ENCODE measurements at places on chromosomes 7 and 10. TPM values are rescaled to one million over a fixed set of nuclear protein-coding genes. Genes with fewer than 3 reads are reported as not detected.
A peak's percentile ranks its signal among the peaks of the same experiment; 100 is the strongest.

GRCh38 chr7:101951757-101952156 is 134.3 kb downstream of the CUX1 start:
- DNase-seq, result no peak
- H3K36me3 ChIP-seq, result no peaks in the 10 kb centered on the region
- no peak overlapping the region for H3K4me3 ChIP-seq
- H3K27ac ChIP-seq, result no peak overlapping the region
- H3K27me3 ChIP-seq, result no peaks in the 10 kb centered on the region
- H3K4me1 ChIP-seq, result peaks cover 35% of the 10 kb centered on the region

DNA sequence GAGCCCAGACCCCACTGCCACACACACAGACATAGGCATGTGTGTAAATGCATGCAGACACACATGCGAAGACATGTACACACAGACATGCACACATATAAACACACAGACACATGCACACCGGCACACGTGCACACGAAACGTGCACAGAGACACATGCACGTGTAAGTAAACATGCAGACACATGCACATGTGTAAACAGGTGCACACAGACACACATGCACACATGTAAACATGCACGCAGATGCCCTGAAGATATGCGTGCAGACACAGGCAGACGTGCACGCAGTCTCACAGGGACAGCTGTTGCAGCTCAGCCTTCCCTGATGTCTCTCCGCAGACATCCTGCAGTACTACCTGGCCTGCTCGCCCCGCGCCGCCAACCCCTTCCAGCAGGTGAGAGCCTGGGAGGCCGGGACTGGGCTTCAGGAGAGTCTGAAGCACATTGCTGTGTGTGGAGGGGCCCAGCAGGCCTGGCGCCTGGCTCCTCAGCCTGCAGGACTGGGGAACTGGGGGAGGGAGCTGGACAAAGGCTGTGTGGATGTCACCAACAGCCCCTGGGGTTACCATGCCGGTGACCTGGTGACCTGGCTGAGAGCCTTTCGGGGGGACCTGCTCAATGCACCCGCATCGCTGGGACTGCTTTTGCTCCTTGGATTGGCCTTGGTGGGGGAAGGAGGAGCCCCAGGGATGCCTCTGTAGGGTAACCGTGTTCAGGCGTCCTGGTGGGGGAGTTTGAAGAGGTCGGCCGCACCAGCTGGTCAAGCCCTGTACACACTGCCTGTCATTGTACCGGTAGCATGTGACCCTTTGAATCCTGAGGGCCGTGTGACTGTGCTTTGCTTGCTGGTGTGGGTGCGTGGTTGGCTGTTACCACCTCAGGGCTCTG is 20.3 kb downstream of the TTYH3 start:
- no peaks in the 10 kb centered on the region for H3K27me3 ChIP-seq
- no peak overlapping the region for H3K27ac ChIP-seq

Gene TRPV5
- not detected for total RNA-seq

DNA sequence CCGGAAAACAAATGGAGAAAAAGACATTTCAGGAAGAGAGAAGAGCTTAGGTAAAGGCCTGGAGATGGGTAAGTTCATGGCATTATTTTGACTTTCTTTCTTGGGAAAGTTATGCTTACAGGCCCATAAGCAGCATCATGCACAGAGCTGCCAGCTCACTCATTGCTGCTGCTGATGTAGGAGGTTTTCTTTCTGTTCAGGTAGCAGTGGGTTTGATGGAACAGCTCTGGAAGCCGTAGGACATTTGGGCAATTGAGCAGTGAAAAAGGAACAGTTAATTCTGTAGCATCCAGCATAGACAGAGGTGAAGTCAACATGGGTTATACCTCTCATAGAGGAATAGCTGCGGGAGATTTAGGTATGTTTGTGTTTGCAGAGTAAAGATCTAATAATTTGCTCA is 3.3 kb downstream of the CHN2 start:
- no peak overlapping the region for H3K4me3 ChIP-seq
- peaks cover 14% of the 10 kb centered on the region for H3K27me3 ChIP-seq
- H3K4me1 ChIP-seq, result peaks cover 8% of the 10 kb centered on the region
- no peak for DNase-seq
- no peaks in the 10 kb centered on the region for H3K36me3 ChIP-seq
- no peak overlapping the region for H3K27ac ChIP-seq

Gene PCLO
- total RNA-seq, result 0.65 TPM

Gene MAPK8
- 50.1 TPM for total RNA-seq

- H3K27me3 ChIP-seq, result no peaks in the 10 kb centered on the region
- no peak overlapping the region for H3K4me3 ChIP-seq
- no peaks in the 10 kb centered on the region for H3K36me3 ChIP-seq
- no peak overlapping the region for H3K27ac ChIP-seq
- DNase-seq, result no peak
- H3K4me1 ChIP-seq, result peaks cover 5% of the 10 kb centered on the region
These were observed 159.8 kb downstream of the PHF14 start for GRCh38 chr7:11133436-11133959.

Gene OR2A1
- not detected for total RNA-seq

DNA sequence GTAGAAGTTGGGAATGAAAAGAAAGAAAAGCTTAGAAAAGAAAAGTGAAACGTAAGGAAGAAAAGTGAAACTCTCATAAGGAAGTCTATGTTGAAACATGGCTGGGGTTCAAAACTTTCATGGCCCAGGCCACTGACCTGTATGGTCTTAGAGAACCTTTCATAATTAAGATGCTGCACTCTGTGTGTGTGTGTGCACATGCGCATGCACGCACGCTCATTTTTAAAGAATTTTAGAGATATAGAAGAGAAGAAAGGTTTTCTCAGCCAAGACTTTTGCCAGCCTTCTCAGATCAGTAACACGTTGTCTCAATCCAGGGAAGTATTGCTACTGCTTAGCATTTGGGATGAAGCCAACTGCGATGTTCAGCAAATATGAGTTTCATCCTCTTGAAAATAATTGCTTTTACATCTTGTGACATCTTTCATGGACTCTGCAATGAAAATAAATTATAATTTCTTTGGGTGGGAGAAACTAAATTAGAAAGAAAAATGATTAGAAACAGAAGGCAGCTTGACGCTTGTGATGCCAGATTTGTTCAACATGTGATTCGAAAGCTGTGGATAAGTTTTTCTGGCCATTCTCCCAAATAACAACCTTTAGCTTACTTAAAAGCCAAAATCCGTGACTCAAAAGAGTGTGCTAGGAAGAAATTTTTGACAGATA is 16.2 kb upstream of the SLC26A4 start:
- H3K4me3 ChIP-seq, result no peak overlapping the region
- no peaks in the 10 kb centered on the region for H3K36me3 ChIP-seq
- no peak overlapping the region for H3K27ac ChIP-seq
- H3K4me1 ChIP-seq, result peaks cover 3% of the 10 kb centered on the region
- DNase-seq, result no peak

GRCh38 chr10:133184591-133185244 is 24.7 kb downstream of the KNDC1 start:
- DNase-seq, result no peak
- no peaks in the 10 kb centered on the region for H3K4me1 ChIP-seq
- H3K27me3 ChIP-seq, result no peaks in the 10 kb centered on the region
- H3K27ac ChIP-seq, result no peak overlapping the region

Gene SORBS1
- total RNA-seq, result 3.2 TPM

DNA sequence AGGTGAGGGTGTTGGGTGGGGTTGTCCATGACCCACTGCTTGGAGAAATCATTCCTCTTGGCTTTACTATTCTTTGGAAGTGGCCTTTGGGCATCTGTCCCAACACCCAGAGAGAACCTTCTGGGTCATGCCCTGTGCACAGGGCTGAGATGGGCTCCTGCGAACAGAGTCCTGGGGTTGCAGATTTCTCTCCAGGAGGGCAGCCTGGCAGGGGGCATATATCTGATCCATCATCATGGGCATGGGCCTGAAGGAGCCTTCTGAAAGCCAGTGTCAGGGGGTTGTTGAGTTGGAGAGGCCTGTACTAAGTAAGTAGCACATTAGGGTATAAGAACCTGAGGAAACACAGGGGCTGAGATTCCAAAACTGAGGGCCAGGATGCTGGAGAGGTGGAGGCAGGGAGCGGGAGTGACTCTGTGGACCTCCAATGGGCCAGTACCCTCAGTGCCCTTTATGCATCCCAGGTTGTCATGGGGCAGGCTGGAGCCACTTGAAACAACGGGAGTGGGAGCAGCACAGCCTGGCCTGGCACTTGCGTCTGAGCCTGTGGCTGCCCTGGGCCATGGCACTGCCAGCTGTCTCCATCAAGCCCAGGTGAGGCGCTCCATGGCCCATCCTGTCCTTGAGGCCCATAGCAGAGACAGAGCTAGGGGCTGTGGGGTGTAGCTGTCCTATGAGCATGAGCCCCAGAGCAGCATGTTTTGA is 203.7 kb downstream of the GRID1 start:
- no peaks in the 10 kb centered on the region for H3K4me1 ChIP-seq
- no peaks in the 10 kb centered on the region for H3K36me3 ChIP-seq
- no peak overlapping the region for H3K27ac ChIP-seq
- H3K4me3 ChIP-seq, result no peak overlapping the region
- H3K27me3 ChIP-seq, result no peaks in the 10 kb centered on the region
- no peak for DNase-seq

GRCh38 chr7:68676813-68677535 is 921.3 kb upstream of the AUTS2 start:
- H3K27ac ChIP-seq, result no peak overlapping the region
- H3K4me1 ChIP-seq, result no peaks in the 10 kb centered on the region
- no peak overlapping the region for H3K4me3 ChIP-seq
- no peaks in the 10 kb centered on the region for H3K36me3 ChIP-seq
- no peaks in the 10 kb centered on the region for H3K27me3 ChIP-seq
- DNase-seq, result no peak

Gene SUN1
- total RNA-seq, result 158 TPM

DNA sequence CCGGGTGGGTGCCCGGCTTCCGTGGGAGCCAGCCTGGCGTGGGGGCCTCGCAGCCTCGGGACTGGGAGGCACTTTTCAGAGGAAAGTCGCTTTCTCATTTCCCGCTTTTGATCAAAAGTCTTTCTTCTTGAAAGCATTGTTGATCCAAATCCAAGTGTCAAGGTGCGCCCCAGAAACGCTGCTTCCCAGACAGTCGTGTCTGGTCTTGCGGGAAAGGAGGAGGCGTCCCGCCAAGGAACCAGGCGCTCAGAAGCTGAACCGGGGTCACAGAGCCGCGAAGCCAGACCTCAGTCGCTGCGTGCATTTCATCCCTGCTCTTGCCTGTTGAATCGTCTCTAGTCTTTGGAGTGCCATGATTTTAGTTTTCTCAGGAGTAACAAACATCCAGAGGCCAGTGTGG is 1.1 kb upstream of the BNIP3 start:
- H3K27me3 ChIP-seq, result no peaks in the 10 kb centered on the region
- DNase-seq, result no peak
- no peaks in the 10 kb centered on the region for H3K36me3 ChIP-seq
- peaks cover 24% of the 10 kb centered on the region for H3K4me1 ChIP-seq

Gene GRM3
- not detected for total RNA-seq

DNA sequence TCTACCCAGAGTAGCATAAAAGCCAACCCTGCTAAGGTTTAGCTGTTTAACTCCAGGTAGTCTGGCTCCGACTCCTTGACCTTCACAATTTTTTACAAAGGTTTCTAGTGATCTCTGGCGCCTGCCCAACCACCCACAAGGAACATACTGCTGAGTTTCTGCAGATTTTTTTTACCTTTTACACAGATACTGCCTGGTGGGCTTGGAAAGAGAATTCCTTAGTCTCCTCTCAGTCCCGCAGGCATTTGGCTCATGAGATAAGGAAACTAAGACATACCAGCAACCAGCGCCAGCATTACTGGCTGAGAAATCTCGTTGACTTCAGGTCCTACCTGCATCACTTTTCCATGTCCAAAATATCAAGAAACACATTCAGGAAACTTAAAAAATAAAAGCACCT is 51.1 kb upstream of the LYZL1 start:
- DNase-seq, result no peak
- no peak overlapping the region for H3K4me3 ChIP-seq
- no peak overlapping the region for H3K27ac ChIP-seq
- H3K36me3 ChIP-seq, result no peaks in the 10 kb centered on the region
- no peaks in the 10 kb centered on the region for H3K27me3 ChIP-seq
- H3K4me1 ChIP-seq, result no peaks in the 10 kb centered on the region

- no peak for DNase-seq
- no peak overlapping the region for H3K4me3 ChIP-seq
- no peaks in the 10 kb centered on the region for H3K27me3 ChIP-seq
- H3K36me3 ChIP-seq, result peaks cover 7% of the 10 kb centered on the region
- H3K27ac ChIP-seq, result no peak overlapping the region
- H3K4me1 ChIP-seq, result no peaks in the 10 kb centered on the region
These were observed 93.6 kb downstream of the RGS10 start for GRCh38 chr10:119448628-119449584.

Gene TMEM176A
- not detected for total RNA-seq

Gene SPDYE17
- total RNA-seq, result not detected

DNA sequence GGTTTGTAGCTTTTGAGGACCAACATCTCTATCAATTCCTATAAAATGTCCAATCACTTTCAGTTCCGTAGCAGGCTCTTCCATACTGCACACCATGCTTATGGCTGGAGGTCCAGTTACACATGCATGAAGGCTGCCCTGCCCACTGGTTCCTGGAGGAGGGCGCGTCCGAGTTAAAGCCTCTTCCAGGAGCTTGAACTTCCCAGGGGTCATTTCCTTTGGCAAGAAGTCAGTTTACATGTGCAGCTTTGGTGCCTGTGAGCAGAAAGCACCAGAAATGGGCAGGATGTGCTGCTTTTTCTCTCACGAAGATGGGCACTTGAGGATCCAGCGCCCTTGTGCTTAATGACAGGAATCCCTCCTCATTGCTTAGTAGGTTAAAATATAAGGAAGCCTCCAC is 17.6 kb upstream of the PHYH start:
- H3K27ac ChIP-seq, result no peak overlapping the region
- DNase-seq, result peak; percentile 59
- H3K27me3 ChIP-seq, result no peaks in the 10 kb centered on the region

DNA sequence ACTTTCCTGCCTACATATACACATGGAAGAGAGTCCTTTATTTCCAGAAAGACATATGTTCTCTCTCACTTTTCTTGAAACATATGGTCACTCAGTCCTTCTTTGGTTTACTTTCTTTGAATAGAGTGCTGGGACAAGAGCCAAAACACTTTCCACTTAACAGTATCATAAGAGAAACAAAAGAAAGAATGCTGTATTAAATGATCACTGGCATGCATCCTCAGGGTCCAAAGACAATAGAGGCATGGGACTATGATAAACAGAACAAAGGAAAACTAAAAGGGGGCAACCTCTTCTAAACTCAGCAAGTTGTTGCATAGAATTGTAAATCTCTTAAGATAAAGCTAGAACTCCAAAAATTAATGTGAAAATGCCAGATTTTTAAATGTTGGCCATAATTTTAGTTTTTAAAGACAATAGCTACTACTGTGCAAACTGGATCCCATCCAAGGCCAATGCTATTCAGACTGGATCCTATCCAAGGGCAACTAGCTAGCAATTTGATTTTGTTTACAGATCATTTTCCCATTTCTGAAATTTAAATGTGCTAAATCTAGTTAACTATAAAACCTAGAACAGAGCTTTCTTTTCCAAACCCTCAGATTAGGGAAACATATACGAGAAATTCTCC is 687.5 kb downstream of the SORCS3 start:
- H3K27ac ChIP-seq, result no peak overlapping the region
- H3K4me3 ChIP-seq, result no peak overlapping the region
- H3K4me1 ChIP-seq, result no peaks in the 10 kb centered on the region
- no peak for DNase-seq
- H3K27me3 ChIP-seq, result no peaks in the 10 kb centered on the region

Gene PGAM2
- total RNA-seq, result not detected

- no peaks in the 10 kb centered on the region for H3K27me3 ChIP-seq
- no peak overlapping the region for H3K27ac ChIP-seq
- DNase-seq, result no peak
- no peaks in the 10 kb centered on the region for H3K36me3 ChIP-seq
- no peak overlapping the region for H3K4me3 ChIP-seq
These were observed 90.7 kb downstream of the LRRC4 start for GRCh38 chr7:127940381-127941160.

Gene MPP7
- 0.73 TPM for total RNA-seq

GRCh38 chr10:115945701-115946445 is 327.1 kb downstream of the GFRA1 start:
- DNase-seq, result no peak
- no peak overlapping the region for H3K27ac ChIP-seq
- H3K36me3 ChIP-seq, result no peaks in the 10 kb centered on the region
- H3K4me1 ChIP-seq, result peaks cover 26% of the 10 kb centered on the region

All from endothelial cell of umbilical vein (primary cell).